ENCODE measurements at places on chromosomes 1 and 21.

- DNase-seq: no peak
These were observed 640.2 kb downstream of the PTPRC start for GRCh38 chr1:199279067-199279466.

GRCh38 chr1:204446413-204447111, 34.9 kb upstream of the PPP1R15B start:
- peak; percentile 33 for DNase-seq

DNA sequence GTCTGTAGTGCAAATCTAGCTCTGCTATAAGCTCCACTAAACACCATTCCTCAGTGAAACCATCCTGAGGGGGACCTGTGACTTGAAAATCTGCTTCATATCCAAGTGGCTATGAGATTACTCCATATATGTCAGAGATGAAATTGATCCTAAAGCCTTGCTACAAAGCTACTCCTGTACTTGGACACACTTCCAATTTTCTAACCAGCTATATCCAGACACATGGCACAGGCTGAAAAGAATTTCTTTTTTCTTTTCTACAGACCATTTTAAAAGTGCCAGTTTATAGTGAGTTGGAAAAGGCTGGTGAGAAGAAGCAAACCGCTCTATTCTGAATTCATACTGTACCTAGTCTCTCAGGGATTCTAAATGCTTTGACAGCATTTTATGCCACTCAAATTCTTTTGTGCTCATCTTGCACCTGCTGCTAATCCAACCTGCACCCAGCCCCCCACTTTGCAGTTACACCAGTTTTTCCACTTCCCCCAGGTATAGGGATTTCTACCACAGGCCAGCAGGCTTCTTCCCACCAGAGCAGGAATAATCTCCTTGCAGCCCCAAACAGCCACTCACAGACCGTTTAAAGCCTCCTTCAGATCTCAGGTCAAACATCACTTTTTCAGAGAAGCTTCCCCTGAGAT, 112.5 kb downstream of the RERE start:
- DNase-seq: no peak

DNA sequence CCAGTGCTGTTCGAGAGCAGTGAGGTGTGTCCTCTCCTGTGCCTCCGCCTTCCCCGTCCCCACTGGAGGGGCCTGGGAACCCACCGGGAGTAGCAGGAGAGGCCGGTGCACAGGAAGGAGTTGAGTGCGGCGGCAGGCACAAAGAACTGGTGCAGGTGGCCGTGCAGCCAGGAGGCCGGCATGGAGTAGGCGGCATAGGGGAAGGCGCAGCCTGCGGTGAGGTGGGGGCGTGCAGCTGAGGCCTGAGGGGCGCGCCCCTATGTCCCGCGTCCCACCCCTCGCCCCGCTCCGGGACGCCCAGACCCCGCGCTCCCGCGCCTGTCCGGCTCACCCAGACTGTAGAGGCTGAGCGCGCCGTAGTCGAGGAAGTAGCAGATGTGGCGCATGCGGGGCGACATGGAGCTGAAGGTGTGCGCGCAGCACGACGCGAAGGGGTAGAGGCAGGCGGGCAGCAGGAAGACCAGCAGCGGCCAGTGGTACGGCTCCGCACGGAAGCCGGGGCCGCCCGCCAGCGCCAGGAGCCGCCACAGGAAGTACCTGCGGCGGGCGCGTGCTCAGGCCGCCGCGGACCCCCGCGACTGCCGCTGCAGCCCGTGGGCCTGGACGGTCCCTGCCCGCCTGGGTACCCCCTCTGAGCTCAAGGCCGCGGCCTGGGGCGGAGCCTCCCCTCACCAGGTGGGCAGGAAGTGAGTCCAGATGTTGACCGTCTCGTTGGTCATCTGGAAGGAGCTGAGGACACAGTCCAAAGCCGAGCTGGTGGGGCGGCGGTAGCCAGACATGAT, 2.2 kb downstream of the PAQR6 start:
- no peak for DNase-seq

DNA sequence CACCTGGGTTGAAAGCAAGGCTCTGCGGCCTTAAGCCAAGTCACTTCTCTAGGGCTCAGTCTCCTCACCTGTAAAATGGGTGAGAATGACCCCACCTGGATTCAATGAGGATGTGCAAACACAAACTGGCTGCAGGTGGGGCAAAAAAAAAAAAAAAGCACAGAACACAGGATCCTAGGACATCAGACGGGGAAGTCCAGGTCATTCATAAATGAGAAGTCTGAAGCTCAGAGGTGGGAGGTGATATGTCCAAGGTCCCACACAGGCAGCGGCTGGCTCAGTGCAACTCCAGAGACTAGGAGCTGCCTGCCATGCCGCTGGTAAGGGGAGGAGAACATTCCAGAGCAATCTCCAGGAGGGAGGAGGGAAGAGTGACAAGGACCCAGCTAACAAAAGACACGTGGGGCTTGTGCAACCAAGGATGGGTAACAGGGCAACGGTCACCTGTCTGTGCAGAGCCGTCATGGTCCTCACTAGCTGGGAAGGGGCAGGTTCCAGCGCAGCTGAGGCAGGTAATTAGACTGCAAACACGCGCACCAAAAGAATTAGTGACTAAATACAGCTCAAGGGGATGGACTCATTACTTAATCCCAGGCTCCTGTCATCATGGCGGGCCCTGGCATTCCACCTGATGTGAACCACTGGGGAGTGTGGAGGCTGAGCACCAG, 19.5 kb downstream of the IFFO2 start:
- DNase-seq: no peak

All from cerebellar cortex (tissue), 1 donor.